ENCODE measurements at places on chromosomes 3 and 15. TPM values are rescaled to one million over a fixed set of nuclear protein-coding genes. Genes with fewer than 3 reads are reported as not detected.

The C3orf80 gene
- 0.42 TPM for total RNA-seq

- H3K4me3 ChIP-seq: no peak overlapping the region
- peaks cover 10% of the 10 kb centered on the region for H3K27me3 ChIP-seq
- no peaks in the 10 kb centered on the region for H3K4me1 ChIP-seq
These were observed 36.5 kb downstream of the ALS2CL start for GRCh38 chr3:46656778-46657556.

The COLQ gene
- 0.96 TPM for total RNA-seq

GRCh38 chr15:75648156-75649000 is 666 bp downstream of the SNX33 start:
- no peak for DNase-seq
- peak overlapping the region; percentile 54 for H3K27ac ChIP-seq
- H3K4me3 ChIP-seq: peak overlapping the region; percentile 82
- peaks cover 13% of the 10 kb centered on the region for H3K27me3 ChIP-seq

The TRAT1 gene
- 99.4 TPM for total RNA-seq

- no peaks in the 10 kb centered on the region for H3K4me1 ChIP-seq
- no peak overlapping the region for H3K4me3 ChIP-seq
- H3K27ac ChIP-seq: no peak overlapping the region
- no peaks in the 10 kb centered on the region for H3K36me3 ChIP-seq
- no peak for DNase-seq
- H3K27me3 ChIP-seq: peaks cover 21% of the 10 kb centered on the region
These were observed 99.1 kb downstream of the SSR3 start for GRCh38 chr3:156455839-156456238.

The OR5K3 gene
- total RNA-seq: not detected

The NSUN3 gene
- total RNA-seq: 18.8 TPM

DNA sequence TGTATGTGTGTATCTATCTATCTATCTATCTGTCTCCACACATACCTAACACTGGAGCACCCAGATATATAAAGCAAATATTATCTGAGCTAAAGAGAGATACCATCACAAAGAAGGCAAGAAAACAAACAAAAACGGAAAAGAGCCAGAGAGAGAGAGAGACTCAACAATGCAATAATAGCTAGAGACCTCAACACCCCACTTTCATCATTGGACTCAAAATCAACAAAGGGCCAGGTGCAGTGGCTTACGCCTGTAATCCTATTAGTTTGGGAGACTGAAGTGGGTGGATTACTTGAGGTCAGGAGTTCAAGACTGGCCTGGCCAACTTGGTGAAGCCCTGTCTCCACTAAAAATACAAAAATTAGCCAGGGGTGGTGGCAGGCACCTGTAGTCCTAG is 23.4 kb downstream of the NCBP2 start:
- no peaks in the 10 kb centered on the region for H3K4me1 ChIP-seq
- H3K4me3 ChIP-seq: no peak overlapping the region
- H3K27me3 ChIP-seq: no peaks in the 10 kb centered on the region
- H3K27ac ChIP-seq: no peak overlapping the region
- no peak for DNase-seq

The OSTN gene
- total RNA-seq: not detected

DNA sequence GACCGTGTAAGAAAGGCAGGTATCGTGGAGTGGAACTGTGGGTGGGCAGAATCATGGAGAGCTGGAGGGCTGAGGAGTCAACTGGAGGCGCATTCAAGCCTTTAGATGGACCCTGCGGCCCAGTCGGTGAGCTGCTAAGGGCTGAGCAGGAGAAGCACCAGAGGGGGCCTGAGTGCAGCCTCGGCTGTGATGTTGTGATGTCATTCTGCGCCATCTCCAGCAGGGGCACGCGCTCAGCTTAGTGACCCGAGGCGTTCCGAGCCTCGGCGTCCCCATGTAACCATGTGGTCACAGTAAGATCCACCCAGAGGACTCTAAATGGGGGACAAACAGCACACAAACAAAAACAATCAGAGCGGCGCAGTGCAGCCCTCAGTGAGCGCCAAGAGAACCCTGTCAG is 76.8 kb downstream of the VGLL4 start:
- no peaks in the 10 kb centered on the region for H3K27me3 ChIP-seq
- H3K4me3 ChIP-seq: no peak overlapping the region
- no peaks in the 10 kb centered on the region for H3K4me1 ChIP-seq
- no peak overlapping the region for H3K27ac ChIP-seq

DNA sequence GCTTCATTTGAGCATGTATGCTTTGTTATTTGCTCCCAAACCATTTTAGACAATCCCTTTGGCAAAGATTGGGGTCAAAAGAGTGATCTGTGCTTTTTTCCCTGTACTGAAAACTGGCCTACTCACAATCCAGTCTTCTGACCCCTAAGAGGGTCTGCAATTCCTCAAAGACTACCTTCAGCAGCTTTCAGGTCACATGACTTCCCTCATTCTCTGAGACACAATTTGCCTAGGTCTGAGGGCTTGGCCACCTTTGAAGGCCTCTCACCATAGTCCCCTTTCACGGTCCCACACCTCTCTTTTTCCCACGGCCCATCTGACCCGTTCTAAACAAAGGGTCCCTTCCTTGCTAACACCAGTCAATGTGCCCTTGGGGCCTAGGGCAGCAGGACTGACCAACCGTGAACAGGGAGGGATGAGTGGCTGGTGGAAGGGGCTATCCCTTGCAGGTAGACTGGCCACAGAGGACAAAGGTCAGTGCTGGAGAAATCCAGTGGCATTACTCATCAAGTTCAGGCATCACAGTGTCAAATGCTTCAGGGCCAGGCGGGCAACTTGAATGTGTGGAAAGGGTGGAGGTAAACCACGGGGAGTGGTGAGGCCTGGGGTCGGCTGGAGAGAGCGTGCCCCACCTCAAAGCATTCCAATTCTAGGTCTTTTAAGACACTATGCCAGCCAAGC is 10.8 kb downstream of the RASL12 start:
- H3K27me3 ChIP-seq: peaks cover 1% of the 10 kb centered on the region
- no peak overlapping the region for H3K27ac ChIP-seq
- H3K4me1 ChIP-seq: peaks cover 5% of the 10 kb centered on the region
- DNase-seq: no peak
- H3K4me3 ChIP-seq: no peak overlapping the region

The CLDN1 gene
- total RNA-seq: 0.34 TPM

The CP gene
- total RNA-seq: not detected

DNA sequence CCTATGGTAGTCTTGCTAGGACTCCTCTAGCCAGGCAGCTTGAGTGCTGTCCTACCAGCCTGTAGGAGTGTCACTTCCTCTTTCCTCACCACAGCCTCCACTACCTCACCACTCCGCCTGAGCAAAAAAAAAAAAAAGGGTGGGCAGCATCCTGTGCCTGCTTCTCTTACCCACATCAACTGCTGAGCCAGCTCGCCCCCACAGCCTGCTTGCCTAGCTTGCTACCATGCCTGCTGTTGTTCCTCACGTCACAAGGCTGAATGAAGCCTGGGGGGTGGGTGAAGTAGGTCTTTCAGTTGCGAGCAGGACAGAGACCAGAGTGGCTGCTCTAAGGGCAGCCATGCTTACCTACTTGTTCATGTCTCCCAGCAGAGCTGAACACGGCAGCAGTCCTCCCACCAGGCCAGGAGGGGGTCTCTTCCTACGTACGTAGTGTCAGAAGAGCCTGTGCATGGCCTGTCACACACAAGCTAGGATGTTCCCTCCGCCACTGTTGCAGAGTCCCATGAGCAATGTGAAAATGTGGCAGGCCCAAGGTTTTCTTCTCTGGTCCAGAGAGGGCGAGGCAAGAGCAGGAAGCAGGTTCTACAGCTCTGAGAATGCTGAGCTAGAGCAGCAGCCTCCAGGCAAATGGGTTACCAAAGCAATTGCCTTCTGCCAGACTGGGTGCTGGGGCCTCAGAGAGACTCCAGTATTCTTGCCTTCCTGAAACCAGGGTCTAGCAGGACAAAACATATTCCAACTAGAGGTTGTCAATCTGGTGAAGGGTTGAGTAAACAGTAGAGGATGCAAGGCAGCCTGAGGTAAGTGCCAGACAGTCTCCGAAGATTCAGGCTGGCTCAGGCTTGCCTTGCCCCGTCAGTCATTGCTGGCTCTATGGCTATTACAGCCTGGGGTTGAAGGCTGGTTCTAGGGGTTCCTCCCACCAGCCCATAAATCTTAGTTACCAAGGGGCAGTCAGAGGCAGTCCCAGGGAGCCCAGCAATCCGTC is 8.1 kb downstream of the PPM1M start:
- peak; percentile 82 for DNase-seq
- H3K4me3 ChIP-seq: peak overlapping the region; percentile 86
- H3K4me1 ChIP-seq: peaks cover 81% of the 10 kb centered on the region
- H3K36me3 ChIP-seq: peaks cover 63% of the 10 kb centered on the region
- peak overlapping the region; percentile 99 for H3K27ac ChIP-seq

DNA sequence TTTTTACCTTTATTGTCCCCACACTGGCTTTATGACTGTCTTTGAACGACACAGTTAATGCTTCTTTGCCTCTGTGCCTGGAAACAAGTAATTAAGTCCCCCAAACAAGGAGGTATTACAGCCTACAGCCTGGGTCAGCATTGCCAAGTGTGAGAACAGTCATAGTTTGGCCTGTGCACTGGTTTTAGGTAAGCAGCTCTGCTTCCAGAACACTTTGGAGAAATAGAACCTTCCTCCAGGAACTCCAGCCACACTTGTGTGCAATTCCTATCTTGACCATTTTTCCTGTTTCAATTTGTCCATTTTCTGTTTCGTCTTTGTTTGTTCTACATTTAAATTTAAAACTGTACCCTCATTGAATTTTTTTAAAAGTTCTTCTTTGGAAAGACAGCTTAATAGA is 568.2 kb downstream of the TUSC7 start:
- DNase-seq: no peak
- no peak overlapping the region for H3K4me3 ChIP-seq
- H3K27me3 ChIP-seq: no peaks in the 10 kb centered on the region
- no peaks in the 10 kb centered on the region for H3K36me3 ChIP-seq
- H3K27ac ChIP-seq: no peak overlapping the region

DNA sequence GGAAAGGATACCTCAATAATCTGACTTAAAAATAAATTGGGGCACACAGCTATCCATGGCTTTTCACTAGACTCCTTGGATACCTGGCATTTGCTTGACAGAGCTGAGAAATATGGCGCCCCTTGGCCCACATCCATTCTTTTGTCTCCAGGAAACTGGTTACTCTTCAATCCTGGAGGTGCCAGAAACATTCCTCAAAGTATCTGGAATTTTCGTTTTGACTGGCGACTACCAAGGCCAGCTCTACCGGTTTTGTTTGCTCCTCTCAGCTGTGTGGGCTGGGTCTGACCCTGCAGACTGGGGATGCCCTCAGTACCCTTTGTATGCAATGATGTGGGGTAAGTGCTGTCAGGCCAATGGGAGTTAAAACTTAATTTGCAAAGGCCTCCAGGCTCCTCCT is 27.0 kb downstream of the KATNBL1 start:
- H3K4me1 ChIP-seq: no peaks in the 10 kb centered on the region
- no peak overlapping the region for H3K27ac ChIP-seq
- no peak overlapping the region for H3K4me3 ChIP-seq
- H3K36me3 ChIP-seq: peaks cover 15% of the 10 kb centered on the region
- no peak for DNase-seq
- no peaks in the 10 kb centered on the region for H3K27me3 ChIP-seq

GRCh38 chr15:78928616-78929093 is 16.2 kb downstream of the CTSH start:
- H3K4me1 ChIP-seq: no peaks in the 10 kb centered on the region
- DNase-seq: no peak
- H3K4me3 ChIP-seq: no peak overlapping the region
- no peaks in the 10 kb centered on the region for H3K27me3 ChIP-seq

GRCh38 chr3:138717348-138717747 is 108.8 kb downstream of the FAIM start:
- no peaks in the 10 kb centered on the region for H3K27me3 ChIP-seq
- H3K36me3 ChIP-seq: peaks cover 3% of the 10 kb centered on the region
- DNase-seq: no peak
- H3K4me3 ChIP-seq: no peak overlapping the region
- H3K4me1 ChIP-seq: peaks cover 23% of the 10 kb centered on the region
- no peak overlapping the region for H3K27ac ChIP-seq

- no peaks in the 10 kb centered on the region for H3K36me3 ChIP-seq
- no peak for DNase-seq
- no peaks in the 10 kb centered on the region for H3K27me3 ChIP-seq
- no peaks in the 10 kb centered on the region for H3K4me1 ChIP-seq
- no peak overlapping the region for H3K27ac ChIP-seq
These were observed 182.5 kb downstream of the CACNA2D3 start for GRCh38 chr3:54304877-54305276.

GRCh38 chr15:67746450-67746849 is 78.9 kb upstream of the SKOR1 start:
- H3K4me1 ChIP-seq: peaks cover 45% of the 10 kb centered on the region
- peak overlapping the region; percentile 46 for H3K27ac ChIP-seq
- H3K4me3 ChIP-seq: peak overlapping the region; percentile 17

DNA sequence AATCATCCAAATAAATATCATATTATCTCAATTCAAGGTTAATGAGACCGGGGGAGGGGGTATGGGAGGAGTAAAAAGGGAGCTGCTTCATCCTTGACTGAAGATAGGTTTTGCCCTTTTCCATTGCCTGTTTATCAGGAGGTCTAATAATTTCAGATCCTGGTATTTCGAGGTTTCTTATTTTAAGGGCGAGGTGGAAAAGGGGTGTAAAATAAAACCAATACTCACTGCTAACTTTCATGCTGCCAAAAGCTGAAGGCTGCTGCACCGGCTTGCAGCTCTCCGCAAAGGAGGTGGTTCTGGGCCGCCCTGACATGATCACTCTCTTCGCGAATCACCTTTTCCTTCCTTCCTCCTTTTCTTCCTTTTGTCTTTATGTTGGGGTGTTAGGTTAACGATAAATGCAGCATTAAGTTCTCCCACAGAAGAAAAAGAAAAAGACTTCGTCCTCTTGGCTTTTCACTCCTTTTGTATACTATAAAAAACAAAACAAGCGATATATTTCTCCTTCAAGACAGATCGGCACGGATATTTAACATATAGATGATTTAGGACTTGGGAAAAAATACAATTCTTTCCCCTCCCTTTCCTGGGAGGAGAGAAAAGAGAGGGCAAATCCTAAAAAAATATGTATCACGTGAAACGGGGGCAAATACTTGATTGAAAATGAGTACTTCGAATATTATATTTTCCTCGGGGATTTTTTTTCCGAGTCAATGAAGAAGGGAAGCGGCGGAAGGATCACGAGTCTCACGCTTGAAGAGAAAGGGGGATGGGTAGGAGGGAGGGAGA is 932 bp downstream of the GSK3B start:
- no peak overlapping the region for H3K27ac ChIP-seq
- no peak overlapping the region for H3K4me3 ChIP-seq
- peaks cover 22% of the 10 kb centered on the region for H3K4me1 ChIP-seq
- H3K36me3 ChIP-seq: peaks cover 9% of the 10 kb centered on the region
- peak; percentile 9 for DNase-seq
- H3K27me3 ChIP-seq: no peaks in the 10 kb centered on the region

GRCh38 chr15:63354821-63355650 is 26.6 kb downstream of the CA12 start:
- H3K4me1 ChIP-seq: no peaks in the 10 kb centered on the region
- H3K36me3 ChIP-seq: no peaks in the 10 kb centered on the region
- no peak overlapping the region for H3K27ac ChIP-seq
- no peak for DNase-seq
- H3K4me3 ChIP-seq: no peak overlapping the region

All from activated T-helper 1 cell treated with anti-CD3 and anti-CD28 coated beads, Interleukin-12 subunit alpha, Interleukin-12 subunit beta, Interleukin-2, Interleukin-4 antibody, amounts not matched to agents 30 ng/mL and 10 ng/mL and 1 ng/mL, durations not matched to agents 14 hours and 24 hours and 36 hours (primary cell).